Effector memory CD8-positive, alpha-beta T cell (primary cell): ENCODE measurements at places on chromosomes 2 and 18.

GRCh38 chr2:42368817-42369531, 8.0 kb upstream of the COX7A2L start:
- no peak for DNase-seq
- H3K27ac ChIP-seq = no peak overlapping the region
- H3K4me1 ChIP-seq = no peaks in the 10 kb centered on the region
- peaks cover 17% of the 10 kb centered on the region for H3K27me3 ChIP-seq

- no peaks in the 10 kb centered on the region for H3K36me3 ChIP-seq
- no peak overlapping the region for H3K27ac ChIP-seq
- no peak for DNase-seq
- H3K4me3 ChIP-seq = no peak overlapping the region
These were observed 43.9 kb upstream of the STPG4 start for GRCh38 chr2:47198985-47199451.

GRCh38 chr2:31141443-31142085, 3.3 kb upstream of the GALNT14 start:
- peaks cover 12% of the 10 kb centered on the region for H3K27me3 ChIP-seq
- H3K4me1 ChIP-seq = peaks cover 5% of the 10 kb centered on the region
- H3K36me3 ChIP-seq = peaks cover 5% of the 10 kb centered on the region

GRCh38 chr2:159322419-159322818, 35.9 kb upstream of the WDSUB1 start:
- H3K4me1 ChIP-seq = no peaks in the 10 kb centered on the region
- DNase-seq = no peak

DNA sequence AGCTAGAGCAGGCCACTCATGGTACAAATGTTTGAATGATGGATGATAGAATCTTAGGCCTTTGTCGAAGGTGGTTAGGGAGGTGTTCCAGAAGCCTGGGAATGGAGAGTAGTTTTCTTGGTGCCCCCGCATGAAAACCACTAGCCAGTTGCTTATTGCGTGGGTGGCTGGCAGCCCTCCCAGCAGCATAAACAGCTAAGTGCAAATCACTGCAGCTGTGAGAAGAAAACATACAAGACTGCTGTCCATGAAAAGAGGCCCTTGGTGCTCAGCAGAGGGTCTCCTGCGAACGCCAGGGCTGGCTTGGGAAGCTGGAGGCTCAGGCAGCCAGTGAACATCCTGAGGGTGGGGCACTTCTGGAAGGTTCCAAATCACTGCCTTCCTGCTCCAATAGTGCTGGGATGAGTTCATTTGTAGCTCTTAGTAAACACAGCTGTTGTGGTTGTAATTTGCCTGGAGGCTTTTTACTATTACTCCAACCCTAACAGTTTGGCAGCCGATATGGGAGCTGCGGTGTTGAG, 118.8 kb downstream of the MGAT5 start:
- no peaks in the 10 kb centered on the region for H3K27me3 ChIP-seq
- peak overlapping the region; percentile 22 for H3K27ac ChIP-seq
- no peak for DNase-seq
- H3K36me3 ChIP-seq = peaks cover 9% of the 10 kb centered on the region
- peaks cover 16% of the 10 kb centered on the region for H3K4me1 ChIP-seq
- no peak overlapping the region for H3K4me3 ChIP-seq

DNA sequence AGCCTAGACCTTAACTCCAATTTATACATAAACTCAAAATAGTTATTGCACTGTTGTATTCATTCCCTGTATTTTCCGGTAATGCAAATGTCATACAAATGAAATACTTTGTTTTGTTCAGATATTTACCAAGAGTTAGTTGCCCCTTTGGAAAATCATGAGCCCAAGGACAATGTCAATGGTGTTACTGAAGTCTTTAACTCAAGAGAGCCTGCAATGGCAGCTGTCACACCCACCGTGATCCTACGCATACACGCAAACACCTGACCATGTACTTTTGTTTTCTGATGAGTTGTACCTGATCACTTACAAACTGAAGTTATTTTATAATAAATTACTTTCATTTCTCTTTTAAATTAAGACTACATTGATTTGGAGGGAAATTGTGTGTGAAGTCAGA, 11.7 kb upstream of the WIPF1 start:
- peaks cover 39% of the 10 kb centered on the region for H3K36me3 ChIP-seq
- H3K4me3 ChIP-seq = no peak overlapping the region
- H3K4me1 ChIP-seq = peaks cover 58% of the 10 kb centered on the region
- no peaks in the 10 kb centered on the region for H3K27me3 ChIP-seq
- no peak for DNase-seq
- H3K27ac ChIP-seq = peak overlapping the region; percentile 94

- no peak overlapping the region for H3K4me3 ChIP-seq
- H3K27ac ChIP-seq = no peak overlapping the region
- peaks cover 32% of the 10 kb centered on the region for H3K36me3 ChIP-seq
- H3K27me3 ChIP-seq = no peaks in the 10 kb centered on the region
These were observed 27.2 kb upstream of the CYP27A1 start for GRCh38 chr2:218754781-218755180.

- no peaks in the 10 kb centered on the region for H3K27me3 ChIP-seq
- no peaks in the 10 kb centered on the region for H3K4me1 ChIP-seq
- H3K4me3 ChIP-seq = no peak overlapping the region
- no peaks in the 10 kb centered on the region for H3K36me3 ChIP-seq
These were observed 209.3 kb downstream of the SLC4A3 start for GRCh38 chr2:219836647-219837177.

DNA sequence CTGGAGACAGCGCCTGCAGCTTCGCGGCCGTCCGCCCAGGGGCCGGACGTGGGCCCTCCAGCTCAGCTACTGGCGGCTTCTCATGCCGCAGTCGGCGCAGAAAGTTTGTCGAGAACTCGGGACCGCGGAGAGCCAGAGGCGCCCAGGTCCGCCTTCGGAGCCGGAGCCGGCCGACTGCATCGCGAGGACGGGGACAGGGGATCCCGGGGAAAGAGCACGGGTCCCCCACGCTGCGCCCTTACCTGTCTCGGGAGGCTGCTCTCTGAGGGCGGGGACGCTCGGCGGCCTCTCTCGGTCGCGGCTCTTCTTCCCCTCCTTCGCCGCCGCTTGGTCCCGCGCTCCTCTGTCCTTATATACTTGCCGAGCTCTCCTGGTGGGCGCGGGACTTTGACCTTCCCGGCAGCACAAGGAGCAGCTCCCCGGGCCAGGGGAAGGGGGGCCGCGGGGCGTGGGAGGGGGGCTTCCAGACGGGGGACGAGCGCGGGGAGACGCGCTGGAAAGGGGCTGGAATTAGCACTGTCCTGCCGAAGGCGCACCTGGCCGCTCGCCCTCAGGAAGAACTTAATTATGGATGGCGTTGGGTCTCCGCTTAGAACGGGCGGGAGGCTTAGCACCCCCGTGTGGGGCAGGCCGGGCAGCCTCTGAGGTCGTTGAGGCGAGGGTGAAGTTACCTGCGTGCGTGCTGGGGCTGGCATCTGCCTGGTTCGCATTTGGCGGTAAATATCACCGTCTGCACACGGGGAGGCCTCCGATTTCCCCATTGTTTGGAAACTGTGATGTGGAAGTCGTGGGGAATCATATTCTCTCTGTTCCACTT, at the start of gene POMC:
Gene POMC, minus strand, starts transcription at position 325 of the 817 bp plus-strand sequence. CDS start 3,808 bp downstream, outside the sequence.
- H3K4me1 ChIP-seq = peaks cover 8% of the 10 kb centered on the region
- peak; percentile 26 for DNase-seq
- H3K4me3 ChIP-seq = peak within 1 kb of the TSS; percentile 76
- H3K27ac ChIP-seq = no peak within 1 kb of the TSS
- no peaks in the 10 kb centered on the region for H3K36me3 ChIP-seq
- H3K27me3 ChIP-seq = peaks cover 58% of the 10 kb centered on the region

GRCh38 chr2:109636317-109636716, 22.2 kb downstream of the SOWAHC start:
- peaks cover 12% of the 10 kb centered on the region for H3K27me3 ChIP-seq
- no peak overlapping the region for H3K27ac ChIP-seq
- no peaks in the 10 kb centered on the region for H3K4me1 ChIP-seq

DNA sequence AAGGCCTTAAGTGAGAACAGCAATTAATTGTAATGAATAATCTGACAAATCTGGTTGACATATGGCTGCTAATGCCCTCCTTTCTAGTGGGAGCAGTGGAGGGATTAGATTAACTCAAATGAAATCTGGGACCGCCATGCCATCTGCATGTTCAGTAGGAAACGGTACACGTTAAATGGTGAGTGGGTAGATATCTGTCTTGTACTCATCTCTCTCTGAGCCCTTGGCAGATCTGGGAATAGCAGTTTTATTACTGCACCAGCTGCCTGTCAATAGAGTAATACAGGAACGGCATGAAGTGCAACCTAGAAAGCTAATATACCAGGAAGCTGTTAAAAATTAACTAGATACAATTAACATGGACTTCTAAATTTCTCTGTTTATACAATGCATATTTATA, 258.8 kb downstream of the GPD2 start:
- peaks cover 8% of the 10 kb centered on the region for H3K27me3 ChIP-seq
- no peak overlapping the region for H3K4me3 ChIP-seq
- no peaks in the 10 kb centered on the region for H3K36me3 ChIP-seq
- no peak for DNase-seq

DNA sequence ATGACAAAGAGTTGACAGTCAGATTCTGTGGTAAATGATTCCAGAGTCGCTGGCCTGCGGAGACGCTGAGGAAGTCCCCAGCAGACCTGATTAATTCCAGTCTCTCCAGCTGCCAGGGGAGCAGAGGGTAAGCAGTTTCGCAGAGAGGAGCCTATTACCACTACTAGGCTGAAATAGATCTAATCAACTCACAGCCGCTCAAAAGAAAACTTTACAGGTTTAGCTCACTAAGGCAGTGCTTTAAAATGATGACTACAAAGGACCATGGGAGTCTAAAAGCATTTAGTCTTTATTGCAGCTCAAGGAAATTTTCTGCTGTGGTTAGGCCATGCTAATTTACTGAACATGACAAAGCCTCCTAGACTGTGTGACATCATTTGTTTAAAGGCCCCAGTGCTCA, 445.6 kb upstream of the POU3F3 start:
- H3K4me1 ChIP-seq = no peaks in the 10 kb centered on the region
- no peak for DNase-seq
- no peak overlapping the region for H3K4me3 ChIP-seq
- H3K27me3 ChIP-seq = no peaks in the 10 kb centered on the region
- H3K36me3 ChIP-seq = no peaks in the 10 kb centered on the region

- peak overlapping the region; percentile 90 for H3K27ac ChIP-seq
- H3K4me3 ChIP-seq = peak overlapping the region; percentile 72
- H3K36me3 ChIP-seq = peaks cover under 1% of the 10 kb centered on the region
- H3K4me1 ChIP-seq = peaks cover 13% of the 10 kb centered on the region
- no peak for DNase-seq
These were observed 66.2 kb downstream of the CRACDL start for GRCh38 chr2:98869870-98870269.

GRCh38 chr2:9089831-9090230, 86.3 kb upstream of the MBOAT2 start:
- H3K4me1 ChIP-seq = no peaks in the 10 kb centered on the region
- H3K4me3 ChIP-seq = no peak overlapping the region
- no peaks in the 10 kb centered on the region for H3K36me3 ChIP-seq
- no peak overlapping the region for H3K27ac ChIP-seq

- H3K4me3 ChIP-seq = no peak overlapping the region
- no peak overlapping the region for H3K27ac ChIP-seq
- DNase-seq = no peak
- H3K4me1 ChIP-seq = no peaks in the 10 kb centered on the region
- no peaks in the 10 kb centered on the region for H3K36me3 ChIP-seq
These were observed 33.6 kb upstream of the KCNG2 start for GRCh38 chr18:79764131-79764530.

DNA sequence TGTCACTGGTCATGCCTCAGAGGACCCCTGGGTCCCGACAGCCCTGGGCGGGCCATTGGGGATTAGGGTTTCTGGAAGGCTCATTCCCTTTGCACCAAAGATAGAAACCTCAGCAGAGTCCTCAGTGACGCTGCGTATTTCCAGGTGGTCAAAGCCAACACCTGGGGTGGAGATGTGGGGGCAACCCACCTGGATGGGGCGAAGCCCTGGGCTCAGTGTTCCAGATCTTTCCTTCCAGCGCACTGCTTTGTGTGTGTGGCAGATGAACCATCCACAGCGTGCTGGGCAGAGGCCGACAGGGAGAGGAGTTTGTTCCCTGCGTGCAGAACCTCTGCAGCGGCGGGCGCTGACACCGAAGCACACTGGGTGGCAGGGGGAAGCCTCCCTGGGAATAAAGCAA, 143.9 kb downstream of the CTIF start:
- no peaks in the 10 kb centered on the region for H3K4me1 ChIP-seq
- H3K36me3 ChIP-seq = no peaks in the 10 kb centered on the region
- H3K4me3 ChIP-seq = no peak overlapping the region

DNA sequence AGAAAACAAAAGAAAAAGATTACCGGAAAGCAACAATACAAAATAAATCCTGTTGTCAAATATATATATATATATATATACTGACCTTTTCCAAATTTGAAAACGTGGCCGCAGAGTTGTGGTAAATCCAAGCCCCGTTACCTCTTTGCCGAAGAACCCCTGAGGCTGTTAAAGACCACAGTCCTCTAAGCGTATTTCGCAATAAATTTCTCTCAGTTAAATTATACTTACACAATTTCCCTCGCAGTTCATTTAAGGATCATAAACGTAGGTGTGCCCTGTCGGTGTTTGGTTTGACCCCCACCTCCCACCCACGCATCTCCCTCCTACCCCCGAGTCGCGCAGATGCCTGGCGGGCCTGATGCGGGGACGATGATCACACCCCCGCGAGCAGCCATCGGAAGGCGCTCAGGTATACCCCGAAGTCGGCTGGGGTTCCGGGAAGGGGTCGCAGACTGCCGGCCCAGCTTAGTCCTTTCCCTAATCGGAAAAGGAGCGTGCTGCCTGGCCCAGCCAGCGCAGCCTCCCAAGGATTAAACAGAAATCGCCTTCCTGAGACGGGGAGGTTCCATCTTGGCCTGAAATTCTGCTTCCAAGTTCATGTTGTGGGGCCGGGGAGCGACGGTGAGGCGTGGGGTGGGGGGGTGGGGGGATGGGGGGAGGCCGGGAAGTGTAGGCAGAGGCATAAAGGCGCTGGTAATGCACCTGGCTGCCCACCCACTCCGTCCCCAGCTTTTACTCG, 2.9 kb upstream of the MEIS1 start:
- H3K27me3 ChIP-seq = peaks cover 61% of the 10 kb centered on the region
- H3K27ac ChIP-seq = no peak overlapping the region
- H3K4me3 ChIP-seq = peak overlapping the region; percentile 88
- no peak for DNase-seq

- no peak overlapping the region for H3K27ac ChIP-seq
- no peaks in the 10 kb centered on the region for H3K27me3 ChIP-seq
- H3K4me3 ChIP-seq = no peak overlapping the region
- no peaks in the 10 kb centered on the region for H3K4me1 ChIP-seq
These were observed 33.2 kb upstream of the SLC40A1 start for GRCh38 chr2:189613650-189614420.

DNA sequence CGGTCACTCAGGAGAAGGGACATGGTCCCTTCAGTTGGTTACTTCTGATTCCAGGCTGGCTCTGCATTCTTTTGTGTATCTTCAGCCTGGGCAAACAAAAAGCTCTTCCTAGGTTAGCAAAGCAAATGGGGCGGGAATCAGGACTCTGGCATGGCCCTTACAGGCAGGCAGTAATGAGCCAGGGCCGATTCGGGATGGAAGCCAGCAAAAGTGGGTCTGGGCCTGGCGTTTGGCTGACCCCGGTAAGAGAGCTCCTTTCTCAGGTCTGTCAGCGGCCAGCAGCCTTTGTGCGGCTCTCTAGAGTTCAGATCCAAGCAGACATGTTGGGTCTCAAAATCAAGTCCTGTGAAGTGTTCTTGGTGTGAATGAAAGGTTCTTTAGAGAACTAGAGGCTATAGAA, 81.5 kb upstream of the EML6 start:
- no peak overlapping the region for H3K4me3 ChIP-seq
- H3K4me1 ChIP-seq = peaks cover 9% of the 10 kb centered on the region
- peak overlapping the region; percentile 79 for H3K27ac ChIP-seq
- peaks cover 82% of the 10 kb centered on the region for H3K36me3 ChIP-seq
